Bronchial epithelial cell (primary cell): ENCODE measurements at places on chromosomes 2 and 18. TPM values are rescaled to one million over a fixed set of nuclear protein-coding genes. Genes with fewer than 3 reads are reported as not detected.

The GNLY gene
- not detected in 2 replicates for total RNA-seq

The ALPI gene
- not detected in 2 replicates for total RNA-seq

The UGT1A4 gene
- 0.26 and 2.9 TPM in 2 replicates for total RNA-seq

The SKOR2 gene
- not detected in 2 replicates for total RNA-seq

The SNTG2 gene
- not detected in 2 replicates for total RNA-seq

The SLC4A5 gene
- total RNA-seq: under 0.01 and 0.90 TPM in 2 replicates

The EXOC6B gene
- total RNA-seq: 26.9 and 41.7 TPM in 2 replicates

The RMND5A gene
- total RNA-seq: 48.5 and 53.7 TPM in 2 replicates

The EVA1A gene
- total RNA-seq: 4.6 and 5.8 TPM in 2 replicates

The MC5R gene
- total RNA-seq: not detected in 2 replicates

The ANKRD62 gene
- under 0.01 and 0.13 TPM in 2 replicates for total RNA-seq

The FZD7 gene
- total RNA-seq: 1.8 and 2.3 TPM in 2 replicates

The DCDC2C gene
- total RNA-seq: not detected in 2 replicates

The TMBIM1 gene
- 468 and 656 TPM in 2 replicates for total RNA-seq

The ACMSD gene
- not detected in 2 replicates for total RNA-seq

The CROCC2 gene
- total RNA-seq: 0.26 TPM in 1 of 2 replicates, not detected in the other

The DTNA gene
- 1.6 and 1.9 TPM in 2 replicates for total RNA-seq

The TWIST2 gene
- total RNA-seq: 4.6 and 7.4 TPM in 2 replicates

The MC4R gene
- total RNA-seq: under 0.01 TPM in 1 of 2 replicates, not detected in the other

The PLEKHH2 gene
- total RNA-seq: 1.8 and 4.5 TPM in 2 replicates

The PRKAG3 gene
- not detected in 2 replicates for total RNA-seq

The ELOA2 gene
- total RNA-seq: not detected in 2 replicates

The DNAJC5G gene
- not detected in 2 replicates for total RNA-seq

The MPHOSPH10 gene
- total RNA-seq: 11.4 and 12.1 TPM in 2 replicates

The CNTNAP5 gene
- total RNA-seq: not detected in 2 replicates

The PXDN gene
- 29.2 and 34.0 TPM in 2 replicates for total RNA-seq

The DSC2 gene
- total RNA-seq: 49.0 and 111 TPM in 2 replicates
